SK-N-DZ (cell line): ENCODE measurements at places on chromosomes 13 and 19.

DNA sequence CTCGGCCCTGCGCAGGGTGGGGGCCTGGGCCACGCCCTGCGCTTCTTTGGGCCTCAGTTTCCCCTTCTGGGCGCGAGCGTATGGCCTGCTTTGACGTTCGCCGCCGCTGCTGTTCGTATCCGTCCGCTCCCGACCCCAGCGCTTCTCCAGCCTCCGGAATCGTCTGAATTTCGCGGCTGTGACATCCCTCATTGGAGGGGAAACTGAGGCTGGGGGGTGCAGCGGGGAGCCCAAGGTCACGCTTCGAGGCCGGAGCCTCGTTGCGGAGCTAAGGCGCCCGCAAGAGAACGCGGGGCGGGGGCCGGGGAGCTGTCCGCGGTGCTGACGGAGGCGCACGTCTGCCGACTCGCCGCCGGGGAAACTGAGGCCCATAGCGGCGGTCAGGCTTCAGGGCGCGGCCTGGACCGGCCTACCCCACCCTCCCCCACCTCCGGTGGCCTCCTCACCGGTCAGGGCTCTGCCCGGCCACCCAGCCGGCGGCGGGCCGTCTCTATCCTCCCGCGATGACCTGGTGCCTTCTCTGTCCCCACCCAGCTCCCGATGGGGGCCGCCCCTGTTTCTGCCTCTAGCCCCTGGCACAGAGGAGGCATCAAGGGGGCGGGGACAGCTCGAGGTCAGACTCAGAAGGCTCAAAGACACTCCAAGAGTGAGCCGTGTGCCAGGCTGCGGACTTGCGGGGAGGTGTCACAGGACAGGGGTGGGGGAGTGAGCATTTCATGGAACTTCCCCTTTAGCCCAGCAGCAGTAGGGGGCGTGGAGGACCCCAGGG is 3.0 kb upstream of the APC2 start:
- peak; percentile 64 for DNase-seq

DNA sequence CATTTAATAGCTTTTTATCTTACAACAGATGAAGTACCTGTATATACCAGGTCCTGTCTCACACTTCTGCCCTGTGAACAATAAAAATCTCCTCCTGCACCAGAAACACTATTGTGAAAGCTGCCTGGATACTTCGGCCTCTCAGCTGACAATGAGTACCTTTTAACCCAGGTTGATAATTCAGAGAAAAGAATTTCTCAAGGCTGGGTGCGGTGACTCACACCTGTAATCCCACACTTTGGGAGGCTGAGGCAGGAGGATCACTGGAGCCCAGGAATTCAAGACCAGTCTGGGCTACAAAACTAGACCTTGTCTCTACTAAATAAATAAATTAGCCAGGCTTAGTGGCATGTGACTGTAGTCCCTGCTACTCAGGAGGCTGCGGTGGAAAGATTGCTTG is 65.3 kb upstream of the TM9SF2 start:
- no peak for DNase-seq

DNA sequence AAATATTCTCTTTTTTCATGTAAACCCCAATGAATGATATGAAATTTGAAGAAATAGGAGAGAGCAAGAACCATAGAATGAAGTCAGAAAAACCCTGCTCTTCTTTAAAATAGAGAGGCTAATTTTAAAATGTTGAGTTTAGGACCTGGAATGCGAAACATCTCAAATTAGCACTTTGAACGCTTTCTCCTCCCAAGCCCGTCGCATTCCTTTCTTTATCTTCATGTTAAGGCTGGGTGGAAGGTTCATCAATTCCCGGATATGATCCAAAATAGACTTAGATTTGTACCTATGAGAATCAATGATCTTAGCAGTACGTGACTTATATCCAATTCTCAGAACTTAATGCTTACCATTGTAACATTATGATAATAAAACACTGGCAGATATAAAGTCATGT is 24.1 kb upstream of the LGALS16 start:
- DNase-seq = no peak

- DNase-seq = no peak
Observed at GRCh38 chr19:12112701-12113100, 27.4 kb downstream of the ZNF20 start.

- DNase-seq = no peak
Observed at GRCh38 chr13:50162567-50162966, 147.3 kb downstream of the KCNRG start.

- no peak for DNase-seq
Observed at GRCh38 chr13:74561155-74561554, 427.0 kb upstream of the KLF12 start.

DNA sequence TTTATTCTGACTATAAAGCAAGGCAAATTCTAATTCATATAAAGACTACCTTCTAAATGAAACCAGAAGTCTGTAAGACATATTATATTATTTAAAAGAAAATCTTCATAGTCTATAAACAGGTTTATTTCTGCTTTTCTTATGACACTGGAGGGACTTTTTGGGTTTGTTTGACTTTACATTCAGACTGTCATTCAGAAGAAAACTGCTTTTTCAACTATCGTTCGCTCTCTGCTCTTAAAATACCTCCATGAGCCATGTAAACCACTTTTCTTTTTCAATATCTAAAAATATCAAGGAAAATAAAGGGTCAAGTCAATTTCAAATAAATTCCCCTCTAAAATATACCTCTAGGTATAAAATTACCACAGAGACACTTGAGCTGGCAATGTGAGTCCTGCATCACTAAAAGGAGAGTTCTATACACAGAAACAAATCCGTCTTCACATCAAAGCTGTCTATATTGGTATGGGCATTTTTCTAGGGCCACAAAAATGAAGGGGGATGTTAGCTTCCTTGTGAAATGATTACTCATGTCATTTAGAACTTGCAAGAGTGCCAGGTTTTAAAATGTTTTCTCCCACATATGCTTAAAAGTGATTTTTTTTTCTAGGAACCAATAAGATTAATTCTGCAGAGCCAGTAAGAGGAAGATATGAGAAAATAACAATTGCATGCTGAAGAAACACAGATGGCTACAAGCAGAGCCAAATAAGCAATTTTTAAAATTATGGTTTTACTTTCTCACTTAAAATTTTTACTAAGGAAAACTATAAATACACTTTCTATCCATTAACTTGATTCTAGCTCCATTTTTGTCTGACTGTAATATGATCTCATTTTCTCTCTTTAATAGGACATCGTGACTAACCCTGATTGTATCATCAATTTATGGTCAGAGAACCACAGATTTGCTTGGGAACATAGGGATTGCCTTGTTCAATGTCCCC is 181.8 kb downstream of the TBC1D4 start:
- DNase-seq = no peak

GRCh38 chr13:51584731-51585672 is 740 bp downstream of the WDFY2 start:
- peak; percentile 22 for DNase-seq

GRCh38 chr13:101424381-101425155 is 8.3 kb upstream of the NALCN start:
- DNase-seq = no peak

DNA sequence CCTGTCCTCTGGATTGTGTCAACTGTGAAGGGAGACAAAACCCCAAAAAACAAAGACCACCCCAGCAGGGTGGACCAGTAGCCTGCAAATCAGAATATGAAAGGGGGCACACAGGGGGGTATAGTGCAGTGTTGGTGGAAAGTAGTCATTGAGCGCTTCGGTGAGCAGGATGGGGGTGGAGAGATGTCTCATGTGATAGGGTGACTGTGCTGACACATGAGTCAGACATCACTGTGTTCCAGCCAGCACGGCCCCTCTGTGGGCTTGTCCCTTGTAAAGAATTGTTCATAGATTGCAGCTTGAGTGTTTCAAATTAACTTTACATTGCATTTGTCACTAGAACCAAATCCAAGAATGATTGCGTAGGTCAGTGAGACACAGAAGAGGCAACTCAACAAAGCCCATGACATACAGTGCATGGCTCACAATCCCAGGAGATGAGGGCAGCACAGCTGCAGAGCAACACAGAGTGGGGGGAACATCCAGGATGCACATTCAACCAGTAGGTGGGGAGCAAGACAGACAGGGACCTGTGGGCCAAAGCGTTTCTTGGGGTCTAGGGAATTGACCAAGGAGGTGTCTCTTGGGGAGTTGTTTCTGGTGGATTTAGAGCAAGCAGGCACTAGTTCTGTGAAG is 7.5 kb downstream of the ZNF440 start:
- no peak for DNase-seq

GRCh38 chr13:79516595-79516994 is 35.6 kb downstream of the NDFIP2 start:
- no peak for DNase-seq

GRCh38 chr13:63190219-63190618 is 1774.6 kb upstream of the PCDH20 start:
- peak; percentile 23 for DNase-seq

DNA sequence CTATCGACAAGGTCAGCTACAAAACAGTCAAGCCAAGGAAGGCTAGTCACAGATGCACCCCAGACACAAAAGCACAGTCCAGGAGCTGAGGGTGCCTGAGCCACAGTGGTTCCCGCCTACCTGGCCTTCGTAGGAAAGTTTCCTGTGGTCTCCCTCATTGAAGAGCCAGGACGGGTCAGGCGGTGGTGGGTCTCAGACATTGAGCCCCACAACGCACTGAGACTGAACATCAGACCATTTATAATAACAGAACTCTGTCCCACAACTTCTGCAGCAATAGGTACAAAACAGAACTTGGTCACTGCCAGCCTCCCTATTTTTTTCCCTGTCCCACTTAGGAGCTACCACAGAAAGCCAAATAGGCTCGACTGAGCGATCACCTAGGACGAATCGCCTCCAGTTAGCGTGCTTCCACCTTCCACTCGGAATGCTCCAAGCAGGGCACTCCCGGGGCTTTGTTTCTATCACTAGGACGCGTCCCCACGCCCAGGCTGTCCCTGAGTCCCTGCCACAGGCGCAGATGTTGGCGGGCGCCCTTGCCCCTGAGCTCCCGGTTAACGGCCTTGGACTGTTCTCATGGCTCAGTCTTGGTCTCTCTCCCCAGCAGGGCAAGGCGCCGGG is 640 bp upstream of the ZNF544 start:
- peak; percentile 6 for DNase-seq

DNA sequence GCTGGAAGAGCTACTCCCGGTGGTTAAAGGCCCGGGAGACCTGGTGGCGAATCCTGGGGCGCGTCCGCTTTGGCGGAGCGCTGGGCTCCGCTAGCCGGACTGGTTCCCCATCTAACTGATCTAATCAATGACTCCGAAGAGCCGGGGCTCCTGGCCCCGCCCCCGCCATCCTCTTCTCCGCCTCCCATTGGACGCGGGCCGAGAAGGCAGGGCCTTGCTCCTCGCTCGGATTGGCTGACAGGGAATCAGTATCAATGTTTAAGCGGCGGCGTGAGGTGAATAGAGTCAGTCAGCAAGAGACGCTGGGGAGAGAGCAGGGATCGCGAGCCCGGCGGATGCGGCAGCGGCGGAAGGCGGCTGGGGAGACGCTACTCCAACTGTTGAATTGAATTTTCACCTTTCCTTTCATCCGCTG is 1.7 kb upstream of the PCDH17 start:
- DNase-seq = peak; percentile 97

DNA sequence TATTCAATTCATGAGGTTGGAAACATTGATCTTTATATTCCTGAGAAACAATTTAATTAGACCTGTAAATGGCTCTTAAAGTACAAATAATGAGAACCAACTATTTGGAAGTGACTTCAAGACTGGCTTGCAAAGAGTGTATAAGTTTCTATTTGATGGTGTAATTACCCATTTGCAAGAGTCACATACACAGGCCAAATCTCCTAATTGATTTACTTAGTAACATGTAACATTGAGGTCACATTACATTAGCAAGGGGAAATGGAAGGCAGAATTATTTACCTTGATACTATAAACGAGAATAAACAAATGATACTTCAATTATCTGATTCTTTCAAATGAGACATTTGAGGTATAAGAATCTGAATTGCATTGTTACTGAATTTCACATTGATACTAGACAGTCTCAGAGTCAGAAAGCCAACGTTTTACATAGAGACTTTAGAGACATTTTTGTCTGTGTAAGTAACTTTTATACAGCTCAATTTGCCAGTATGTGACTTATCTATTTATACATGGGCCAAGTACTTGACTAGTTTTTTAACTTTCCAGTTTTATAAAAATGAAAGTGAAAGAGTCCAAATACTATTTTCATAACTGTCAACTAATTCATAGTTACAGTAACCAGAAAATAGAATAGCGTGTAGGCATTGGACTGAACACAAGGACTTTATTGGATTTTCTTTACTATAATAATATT is 95.6 kb upstream of the RFC3 start:
- DNase-seq = no peak

DNA sequence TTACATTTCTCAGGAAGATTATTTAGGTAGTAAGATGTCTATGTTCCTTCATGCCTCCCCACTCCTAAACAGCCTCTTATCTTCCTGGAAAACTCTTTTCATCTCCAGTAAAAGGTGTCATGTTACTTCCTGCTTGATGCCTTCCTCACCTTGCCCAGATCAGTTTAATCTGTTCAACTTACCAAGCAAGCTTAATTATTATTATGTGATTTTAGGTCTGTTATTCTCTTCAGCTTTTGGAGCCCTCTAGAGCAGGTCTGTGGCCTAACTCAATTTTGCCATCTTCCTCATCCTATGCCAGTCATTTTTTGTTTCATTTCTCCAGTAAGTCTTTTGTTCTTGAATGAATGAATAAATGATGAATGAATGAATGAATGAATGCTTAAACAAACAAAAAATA is 528.4 kb downstream of the DCT start:
- no peak for DNase-seq

DNA sequence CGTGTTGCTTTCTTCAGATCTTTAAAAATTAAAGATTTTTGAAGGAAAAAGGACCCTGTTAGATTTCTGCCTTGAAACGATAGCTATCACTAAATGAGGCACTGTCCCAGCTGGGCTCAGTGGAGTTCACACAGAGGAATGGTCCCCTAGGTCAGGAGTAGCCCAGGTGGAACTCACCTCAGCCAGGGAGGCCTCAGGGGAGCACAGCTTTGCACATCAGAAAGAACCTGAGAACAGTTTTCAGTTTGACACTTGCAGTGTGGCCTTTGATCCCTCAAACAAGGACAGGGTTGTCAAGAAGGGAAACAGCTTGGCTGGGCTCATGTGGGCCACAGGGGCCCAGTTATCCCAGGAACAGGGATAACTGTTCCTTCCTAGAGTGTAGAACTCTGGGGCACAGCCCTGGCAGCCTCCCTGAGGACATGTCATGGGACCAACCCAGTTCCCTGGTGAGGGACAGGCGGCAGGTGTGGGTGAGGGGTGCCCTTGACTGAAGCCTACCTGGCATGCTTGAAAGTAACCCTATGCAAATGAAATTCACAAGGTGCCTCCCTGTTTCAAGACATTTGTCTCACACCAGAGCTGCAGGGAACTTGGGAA is 59.4 kb downstream of the CHST8 start:
- DNase-seq = no peak

DNA sequence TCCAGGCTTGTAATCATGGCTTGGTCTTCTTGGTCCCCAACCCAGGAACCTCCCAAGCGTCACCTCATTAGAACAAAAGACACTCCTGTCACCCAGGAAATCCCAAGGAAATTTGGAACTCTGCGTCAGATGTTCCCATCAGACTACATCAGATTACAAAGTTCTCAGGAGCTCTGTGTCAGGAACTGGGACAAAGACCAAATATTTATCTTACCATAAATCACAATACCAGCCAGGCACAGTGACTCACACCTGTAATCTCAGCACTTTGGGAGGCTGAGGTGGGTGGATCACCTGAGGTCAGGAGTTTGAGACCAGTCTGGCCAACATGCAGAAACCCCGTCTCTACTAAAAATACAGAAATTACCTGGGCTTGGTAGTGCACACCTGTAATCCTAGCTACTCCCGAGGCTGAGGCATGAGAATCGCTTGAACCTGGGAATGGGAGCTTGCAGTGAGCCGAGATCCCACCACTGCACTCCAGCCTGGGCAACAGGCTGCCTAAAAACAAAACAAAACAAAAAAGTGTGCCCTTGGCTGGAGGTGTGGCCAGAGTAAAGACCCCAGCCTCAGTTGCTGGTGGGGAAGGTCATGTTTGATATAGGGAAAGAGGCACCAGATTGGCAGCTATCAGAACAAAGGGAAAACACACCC is 16.7 kb upstream of the CCDC124 start:
- no peak for DNase-seq
